ENCODE measurements at places on chromosomes 7 and 10.

- DNase-seq = peak; percentile 83
Measured at GRCh38 chr10:101260764-101261481, 31.7 kb upstream of the LBX1 start.

DNA sequence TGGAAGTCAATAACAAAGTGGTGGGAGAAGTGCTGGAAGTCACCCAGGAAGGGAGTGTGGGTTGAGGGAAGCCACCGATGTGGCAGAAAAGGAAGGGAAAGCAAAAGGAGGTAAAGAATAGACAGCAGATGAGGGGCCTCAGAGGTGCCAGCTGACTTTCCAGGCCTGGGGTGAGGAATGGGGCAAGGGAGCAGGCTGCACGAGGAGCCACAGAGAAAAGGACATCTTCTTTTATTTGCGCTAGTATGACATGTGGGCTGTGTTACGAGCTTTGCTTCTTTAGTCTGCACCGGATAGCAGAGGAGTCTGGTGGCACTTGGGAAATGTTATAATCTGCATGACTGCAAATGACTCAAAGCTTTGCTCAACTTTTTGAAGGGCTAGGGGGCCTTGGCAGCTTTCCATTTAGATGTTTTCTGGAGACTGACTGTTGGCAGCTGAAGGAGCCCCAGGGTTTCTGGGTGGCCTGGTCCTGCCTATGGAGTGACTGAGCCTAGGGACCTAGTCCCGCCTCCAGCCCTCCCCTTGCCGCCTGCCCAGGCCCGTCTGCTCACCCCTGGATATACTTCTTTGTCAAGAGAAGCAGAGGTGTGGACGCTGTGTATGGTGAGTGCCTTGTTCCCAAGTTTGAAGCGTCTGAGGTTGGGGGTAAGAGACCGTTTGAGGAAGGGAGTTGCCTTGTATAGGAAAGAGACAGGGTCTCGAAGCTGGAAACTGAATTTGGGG lies 5.1 kb downstream of the PRXL2A start:
- no peak for DNase-seq

DNA sequence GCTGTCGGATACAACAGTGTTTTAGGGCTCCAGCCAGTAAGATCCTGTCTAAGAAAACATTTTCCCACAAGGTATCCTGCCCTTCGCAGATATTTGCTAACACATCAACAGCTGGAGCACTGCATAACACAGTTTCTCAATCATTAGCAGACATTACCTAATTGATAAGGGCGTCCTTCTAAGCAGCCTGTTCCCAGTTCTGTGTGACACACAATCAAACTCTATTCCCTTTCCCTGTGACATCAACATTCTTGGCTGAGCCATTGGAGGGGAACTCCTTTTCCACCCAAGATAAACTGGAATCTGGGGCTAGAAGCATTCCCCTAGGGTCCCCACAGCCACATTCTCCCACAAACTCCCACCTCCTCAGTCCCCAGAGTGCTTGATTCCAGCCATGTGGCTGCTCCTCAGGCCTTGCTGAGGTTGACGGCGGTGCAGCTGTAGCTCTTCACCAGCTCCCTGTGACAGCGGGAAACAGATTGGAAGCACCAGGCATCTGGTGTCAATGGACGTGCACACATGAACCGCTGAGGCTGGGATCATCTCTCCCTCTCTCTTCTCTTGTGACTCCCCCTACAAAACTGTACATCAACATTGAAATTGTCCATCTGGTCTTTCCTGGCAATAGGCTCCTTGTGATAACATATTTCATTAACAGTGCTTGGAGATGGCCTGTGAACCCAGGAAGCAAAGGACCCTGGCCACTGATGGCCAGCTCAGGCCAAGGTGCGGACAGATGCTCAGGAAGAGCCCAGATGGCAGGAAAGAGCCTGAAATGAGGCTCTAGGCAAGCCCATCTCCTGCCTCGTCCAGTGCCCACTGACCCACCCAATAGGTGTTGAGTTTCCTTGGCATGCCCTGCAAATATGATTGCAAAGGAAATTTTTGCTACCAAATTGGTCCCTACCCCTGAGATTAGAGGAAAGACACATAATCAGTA lies 131.1 kb upstream of the TBX20 start:
- DNase-seq = no peak

DNA sequence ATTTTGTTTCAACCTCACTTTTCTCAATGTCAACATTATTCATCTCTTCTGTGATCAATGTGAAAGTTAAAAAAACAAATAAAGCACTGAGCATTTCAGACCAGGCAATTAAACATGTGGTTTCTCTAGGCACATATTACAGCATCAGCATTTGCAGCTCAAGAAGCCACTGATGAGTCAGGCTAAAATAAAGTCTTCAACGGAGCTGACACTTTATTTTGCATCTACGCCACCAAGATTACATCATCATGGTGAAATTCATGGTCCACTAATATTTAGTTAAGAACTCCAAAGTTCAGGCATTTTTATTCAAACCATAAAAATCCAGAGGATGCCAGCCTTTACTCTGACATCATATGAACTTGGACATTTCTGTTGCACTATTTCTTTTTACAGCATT lies 33.0 kb downstream of the MAGI2 start:
- DNase-seq = no peak

GRCh38 chr10:71582506-71583475 lies 136.8 kb downstream of the C10orf105 start:
- no peak for DNase-seq

DNA sequence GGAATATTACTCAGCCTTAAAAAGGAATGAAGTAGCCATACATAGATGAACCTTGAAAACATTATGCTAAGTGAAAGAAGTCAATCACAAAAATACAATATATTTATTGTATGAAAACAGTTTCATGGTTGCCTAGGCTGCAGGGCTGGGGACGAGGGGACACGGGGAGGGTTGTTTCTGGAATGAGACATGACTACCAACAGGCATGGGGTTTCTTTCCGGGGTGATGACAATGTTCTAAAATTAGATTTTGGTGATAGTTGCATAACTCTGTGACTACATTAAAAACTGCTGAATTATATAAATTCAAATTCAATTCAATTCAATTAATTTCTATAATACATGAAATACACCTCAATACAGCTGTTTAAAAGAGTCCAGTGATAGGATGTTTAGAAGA lies 88.0 kb downstream of the ARHGAP22 start:
- DNase-seq = no peak
